ENCODE measurements at places on chromosomes 7 and 10. TPM values are rescaled to one million over a fixed set of nuclear protein-coding genes. Genes with fewer than 3 reads are reported as not detected.

- DNase-seq, result peak; percentile 26
These were observed 656.6 kb downstream of the INHBA start for GRCh38 chr7:41046221-41046761.

DNA sequence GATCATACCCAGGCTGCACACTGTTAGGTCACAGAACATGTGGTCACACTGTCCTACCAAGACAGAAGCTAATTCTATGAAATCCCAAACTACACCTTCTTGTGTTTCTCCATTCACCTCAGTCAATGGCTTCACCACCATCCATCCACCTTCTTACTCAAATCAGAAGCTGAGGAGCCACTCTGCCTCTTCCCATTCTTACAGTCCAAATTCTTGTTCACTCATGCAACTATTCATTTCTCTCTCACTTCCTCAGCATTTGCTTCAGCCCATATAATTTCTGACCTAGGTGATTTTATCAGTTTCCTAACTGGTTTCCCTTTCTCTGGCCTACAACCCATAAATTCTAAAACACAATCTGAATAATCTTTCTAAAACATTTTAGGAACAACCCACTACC is 229.2 kb downstream of the LRRN3 start:
- no peak for DNase-seq

- no peak for DNase-seq
These were observed 25.2 kb upstream of the LSM8 start for GRCh38 chr7:118158766-118159165.

DNA sequence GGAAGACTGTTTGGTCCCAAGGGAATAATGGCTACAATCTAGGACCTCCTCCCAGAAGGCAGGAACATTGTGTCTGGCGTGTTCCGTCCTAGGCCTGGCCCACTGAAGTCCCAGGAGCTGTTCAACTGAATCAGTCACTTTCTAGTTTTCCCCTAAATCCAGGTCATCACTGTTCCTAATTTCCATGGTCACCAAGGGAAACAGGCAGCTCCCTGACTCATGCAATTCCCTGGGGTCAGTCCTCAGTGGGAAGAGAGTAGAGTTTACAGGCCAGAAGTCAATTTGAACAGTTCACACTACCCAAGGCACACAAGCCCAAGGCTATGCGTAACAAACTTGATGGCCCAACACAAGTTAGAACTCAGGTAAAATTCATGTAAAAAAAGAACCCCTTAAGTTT is 44.0 kb downstream of the CREB3L2 start:
- no peak for DNase-seq

GRCh38 chr7:128672927-128673517 is 930 bp downstream of the GARIN1A start:
- DNase-seq, result peak; percentile 43

DNA sequence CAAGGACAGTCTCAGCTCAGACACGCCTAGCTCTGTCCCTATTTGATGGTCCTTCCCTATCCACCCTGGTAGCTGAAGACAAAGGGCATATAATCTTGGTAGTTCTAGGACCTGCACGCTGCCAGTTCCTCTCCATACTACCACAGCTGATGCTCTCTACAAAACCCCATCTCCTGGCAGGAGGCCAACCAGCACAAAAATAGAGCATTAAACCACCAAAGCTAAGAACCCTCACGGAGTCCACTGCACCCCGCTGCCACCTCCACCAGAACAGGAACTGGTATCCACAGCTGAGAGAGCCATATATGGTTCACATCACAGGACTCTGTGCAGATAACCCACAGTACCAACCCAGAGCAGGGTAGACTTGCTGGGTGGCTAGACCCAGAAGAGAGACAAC is 299.4 kb downstream of the LRRTM3 start:
- no peak for DNase-seq

- DNase-seq, result no peak
These were observed 38.4 kb downstream of the BAMBI start for GRCh38 chr10:28715757-28716156.

- peak; percentile 14 for DNase-seq
These were observed 47.4 kb downstream of the PPP1R17 start for GRCh38 chr7:31734456-31734855.

- no peak for DNase-seq
These were observed 149.3 kb upstream of the NRP1 start for GRCh38 chr10:33483816-33484190.

GRCh38 chr7:98224701-98225181 is 13.5 kb downstream of the BHLHA15 start:
- DNase-seq, result no peak

DNA sequence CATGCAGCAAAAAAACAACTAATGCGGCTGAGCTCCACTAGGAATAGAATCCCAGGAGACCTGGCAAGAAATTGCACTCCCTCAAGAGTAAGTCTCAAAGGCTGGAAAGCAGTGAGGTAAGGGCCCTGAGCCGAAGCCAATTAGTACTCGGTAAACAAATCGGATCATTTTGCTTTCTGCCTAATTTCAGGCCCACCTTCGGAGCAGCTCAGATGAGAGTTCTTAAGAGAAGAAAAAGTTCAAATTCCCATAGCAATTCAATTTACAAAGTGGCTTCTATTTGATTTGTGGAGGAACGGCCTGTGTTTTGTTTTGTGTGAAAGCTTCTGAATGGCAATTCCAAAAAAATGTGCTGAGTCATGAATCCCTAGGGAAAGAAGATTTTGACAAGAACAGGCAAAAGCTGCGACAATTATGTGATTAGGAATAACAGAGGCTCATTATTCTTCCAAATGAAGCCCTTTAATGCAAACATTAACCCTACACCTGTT is 60.9 kb downstream of the SLC16A9 start:
- DNase-seq, result no peak

DNA sequence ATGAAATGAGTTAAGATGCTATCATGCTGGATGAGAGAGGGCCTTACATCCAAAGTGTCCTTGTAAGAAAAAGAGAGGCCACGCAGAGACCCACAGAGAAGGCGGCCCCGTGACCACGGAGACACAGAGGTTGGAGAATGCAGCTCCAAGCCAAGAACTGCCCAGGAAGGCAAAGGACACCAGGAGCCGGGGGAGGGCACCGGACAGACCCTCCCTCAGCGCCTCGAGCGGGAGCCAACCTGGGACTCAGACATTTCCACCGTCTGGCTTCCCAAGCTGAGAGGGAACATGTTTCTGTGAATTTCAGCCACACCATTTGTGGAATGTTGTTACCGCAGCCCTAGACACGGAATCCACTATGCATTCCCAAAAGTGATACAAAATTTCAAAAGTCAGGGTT is 22.9 kb downstream of the TCERG1L start:
- no peak for DNase-seq

- no peak for DNase-seq
These were observed 100.4 kb upstream of the PDLIM1 start for GRCh38 chr10:95391164-95391563.

DNA sequence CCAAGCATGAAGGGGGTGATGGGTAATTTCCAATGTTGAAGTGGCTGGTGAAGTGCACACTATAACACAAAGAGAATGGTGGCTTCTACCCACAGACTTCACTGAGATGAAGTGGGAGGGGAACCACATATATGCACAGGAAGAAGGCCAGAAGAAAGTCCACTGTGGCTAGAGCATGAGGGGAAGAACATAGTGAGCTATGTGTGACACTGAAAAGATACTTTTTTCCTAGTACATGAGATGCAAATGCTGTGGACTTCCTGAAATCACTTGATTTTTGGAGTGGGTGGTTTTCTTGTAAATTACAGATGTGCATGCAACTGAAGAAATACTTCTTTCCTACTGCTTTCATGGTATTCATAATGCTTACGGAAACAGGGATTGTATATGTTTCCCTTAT is 115.6 kb upstream of the PHYHIPL start:
- DNase-seq, result no peak

- DNase-seq, result no peak
These were observed 1069.9 kb downstream of the DNAJB9 start for GRCh38 chr7:109639561-109639960.

GRCh38 chr7:16409777-16410176 is 11.6 kb downstream of the CRPPA start:
- no peak for DNase-seq

DNA sequence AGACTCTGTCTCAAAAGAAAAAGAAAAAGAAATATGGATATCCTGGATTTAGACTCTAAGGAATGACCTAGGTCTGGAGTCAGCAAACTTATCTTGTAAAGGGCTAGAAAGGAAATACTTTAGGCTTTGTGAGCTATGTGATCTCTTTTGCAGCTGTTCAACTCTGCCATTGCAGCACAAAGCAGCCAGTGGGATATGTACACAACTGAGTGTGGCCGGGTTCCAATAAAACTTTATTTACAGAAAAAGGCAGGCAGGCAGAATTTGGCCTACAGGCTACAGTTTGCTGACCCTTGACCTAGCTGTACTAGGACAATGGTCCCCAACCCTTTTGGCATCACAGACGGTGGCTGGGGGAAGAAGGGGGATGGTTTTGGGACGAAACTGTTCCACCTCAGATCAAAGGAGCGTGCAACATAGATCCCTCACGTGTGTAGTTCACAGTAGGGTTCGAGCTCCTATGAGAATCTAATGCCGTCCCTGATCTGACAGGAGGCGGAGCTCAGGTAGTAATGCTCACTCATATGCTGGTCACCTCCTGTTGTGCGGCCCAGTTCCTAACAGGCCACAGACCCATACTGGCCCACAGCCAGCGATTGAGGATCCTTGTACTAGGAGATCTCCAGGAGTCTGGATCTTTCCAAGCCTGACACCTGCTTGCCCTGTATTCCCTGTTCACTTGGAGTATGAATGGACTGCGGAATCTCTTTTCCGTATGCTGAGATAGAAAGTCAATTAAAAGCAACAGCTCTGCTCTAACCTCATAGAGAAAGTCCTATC is 63.0 kb downstream of the CUL1 start:
- DNase-seq, result peak; percentile 30

ARHGEF5 gene
- 7.4 TPM for total RNA-seq

STK17A gene
- total RNA-seq, result 22.6 TPM

EGR2 gene
- total RNA-seq, result 1.6 TPM

LIPJ gene
- total RNA-seq, result 0.21 TPM

CYP26A1 gene
- total RNA-seq, result 1.9 TPM

PRSS37 gene
- not detected for total RNA-seq

UNCX gene
- not detected for total RNA-seq
